ENCODE measurements at places on chromosomes 6 and 20.
A peak's percentile ranks its signal among the peaks of the same experiment; 100 is the strongest.

DNA sequence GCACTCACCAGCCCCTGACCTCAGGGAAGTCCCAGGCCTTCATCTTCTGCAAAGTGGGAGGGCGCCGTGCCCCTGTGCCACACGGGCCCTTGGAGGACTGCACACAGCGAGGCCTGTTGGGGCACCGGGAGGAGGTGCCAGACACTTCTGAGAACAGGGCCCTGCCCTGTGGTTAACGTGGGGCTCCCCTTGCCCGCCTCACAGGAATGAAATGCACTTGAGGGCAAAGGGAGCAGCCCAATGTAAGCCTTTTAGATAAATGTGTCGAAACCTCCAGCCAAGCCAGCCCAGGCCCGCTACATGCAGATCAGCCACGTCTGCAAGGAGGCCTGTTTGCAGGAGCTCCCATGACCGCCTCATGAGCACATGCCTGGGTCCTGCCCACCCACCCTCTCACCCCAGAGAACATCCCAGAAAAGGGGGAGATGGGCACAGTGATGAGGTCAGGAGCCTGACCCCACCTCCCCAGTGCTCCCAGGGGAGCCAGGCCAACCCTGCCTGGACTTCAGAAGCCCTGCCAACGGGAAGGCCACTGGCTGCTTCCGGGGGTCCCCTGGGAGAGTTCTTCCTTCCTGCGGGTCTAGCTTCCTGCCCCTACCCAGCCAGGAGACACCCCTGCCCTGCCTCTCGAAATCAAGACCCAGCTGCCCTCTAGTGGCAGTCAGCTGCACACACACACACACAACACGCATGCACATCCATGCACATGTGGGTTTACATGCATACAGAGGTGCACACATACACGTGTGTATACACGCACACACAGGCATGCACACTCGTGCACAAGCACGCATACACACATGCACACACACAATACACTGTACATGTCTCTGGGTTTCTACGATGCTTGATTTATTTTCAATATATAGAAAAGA lies 178.7 kb downstream of the TAF4 start:
- no peak overlapping the region for H3K4me3 ChIP-seq
- DNase-seq, result no peak
- no peaks in the 10 kb centered on the region for H3K27me3 ChIP-seq
- no peaks in the 10 kb centered on the region for H3K4me1 ChIP-seq

DNA sequence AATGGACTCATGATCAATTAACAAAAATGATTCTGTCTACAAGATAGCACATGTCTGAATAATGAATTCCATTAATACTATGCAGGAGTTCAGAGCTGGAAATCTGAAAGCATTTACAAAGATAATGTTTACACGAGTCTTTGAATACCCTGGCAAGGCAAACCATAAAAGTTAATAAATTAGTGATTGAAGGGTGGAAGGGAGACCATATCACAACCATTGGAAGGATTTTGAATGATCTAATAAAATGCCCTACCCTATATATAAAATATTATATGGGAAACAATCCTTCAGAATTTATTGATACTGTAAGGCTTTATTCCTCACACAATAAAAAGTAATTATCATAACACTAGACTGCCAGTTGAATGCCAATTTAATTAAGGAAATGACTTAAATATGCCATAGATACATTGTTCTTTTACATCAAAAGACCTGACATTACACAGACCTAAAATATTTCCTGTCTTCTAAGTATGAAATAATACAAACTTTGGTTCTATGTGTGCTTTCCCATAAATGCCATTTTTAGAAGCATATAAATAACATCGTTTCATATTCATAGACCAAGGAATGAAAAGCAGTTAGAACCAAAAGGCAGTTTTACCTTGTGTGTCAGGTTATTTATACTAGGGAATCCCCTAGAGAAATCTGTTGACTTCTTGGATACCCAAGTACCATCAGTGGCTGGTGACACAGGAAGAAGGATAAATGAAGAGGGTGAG lies 249.2 kb upstream of the MARCKS start:
- H3K27ac ChIP-seq, result no peak overlapping the region
- H3K27me3 ChIP-seq, result no peaks in the 10 kb centered on the region
- no peaks in the 10 kb centered on the region for H3K36me3 ChIP-seq
- DNase-seq, result no peak
- H3K4me1 ChIP-seq, result no peaks in the 10 kb centered on the region

DNA sequence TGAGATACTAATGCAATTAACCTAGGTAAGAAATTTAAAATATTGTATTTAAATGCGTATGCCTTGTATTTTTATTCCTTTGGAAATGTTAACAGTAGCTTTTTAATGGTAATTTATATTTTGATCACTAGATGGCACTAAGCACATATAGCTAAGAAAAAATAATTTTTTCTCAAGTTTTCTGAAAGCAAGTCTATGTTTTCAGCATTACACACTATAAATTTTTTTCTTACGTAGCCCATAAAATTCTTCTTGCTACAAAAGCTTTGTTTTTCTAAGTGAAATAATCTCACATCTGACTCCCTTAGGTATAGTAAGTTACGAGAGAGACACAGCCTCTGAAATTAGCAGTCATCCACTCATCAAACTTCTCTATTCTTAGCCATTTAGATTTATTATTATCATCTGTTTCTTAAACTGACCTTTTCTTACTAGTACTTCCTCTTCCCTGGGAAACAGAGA lies 35.7 kb downstream of the TSPYL4 start:
- H3K4me3 ChIP-seq, result no peak overlapping the region
- no peaks in the 10 kb centered on the region for H3K4me1 ChIP-seq
- no peaks in the 10 kb centered on the region for H3K27me3 ChIP-seq
- H3K36me3 ChIP-seq, result no peaks in the 10 kb centered on the region

DNA sequence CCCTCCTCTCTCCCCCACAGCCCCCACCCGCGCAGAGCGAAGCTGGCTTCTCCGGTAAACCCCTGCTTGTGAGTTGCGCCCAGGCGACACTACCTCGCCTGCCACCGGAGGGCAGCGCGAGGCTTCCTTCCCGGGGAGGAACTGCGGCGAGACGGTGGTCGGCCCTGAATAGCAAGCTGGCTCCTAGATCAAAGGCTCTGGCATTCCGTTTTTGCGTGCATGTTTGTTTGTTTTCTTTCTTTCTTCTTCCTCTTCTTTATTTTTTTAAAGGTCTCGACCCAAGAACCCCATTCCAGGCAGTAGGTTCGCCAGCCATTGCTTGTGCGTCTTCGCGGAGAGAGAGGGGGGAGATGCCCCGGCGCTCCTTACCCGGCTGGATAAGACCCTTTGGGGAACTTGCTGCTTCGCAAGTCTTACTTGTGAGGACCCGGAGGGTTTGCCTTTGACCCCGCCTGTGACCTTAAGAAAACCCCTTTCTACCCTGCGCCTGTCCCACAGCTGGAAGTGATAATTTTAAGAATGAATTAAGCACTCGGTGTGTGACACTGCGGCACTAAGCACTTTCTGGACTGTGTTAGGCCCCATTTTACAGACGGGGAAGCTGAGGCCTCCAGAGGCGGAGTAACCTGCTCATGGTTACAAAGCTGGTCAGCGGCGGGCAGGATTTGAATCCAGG lies 92.7 kb upstream of the SIRPA start:
- H3K4me3 ChIP-seq, result peak overlapping the region; percentile 65
- peaks cover 47% of the 10 kb centered on the region for H3K4me1 ChIP-seq
- H3K27me3 ChIP-seq, result no peaks in the 10 kb centered on the region
- peak overlapping the region; percentile 84 for H3K27ac ChIP-seq
- no peak for DNase-seq
- H3K36me3 ChIP-seq, result no peaks in the 10 kb centered on the region

Measured in esophagus squamous epithelium (tissue), 5 donors.